ENCODE measurements at places on chromosomes 1 and 21. TPM values are rescaled to one million over a fixed set of nuclear protein-coding genes. Genes with fewer than 3 reads are reported as not detected.

COA7 gene
- total RNA-seq = 9.9 TPM

TP73 gene
- total RNA-seq = not detected

FGR gene
- under 0.01 TPM for total RNA-seq

XCL1 gene
- total RNA-seq = not detected

PCAT6 gene
- total RNA-seq = 0.89 TPM

CAP1 gene
- total RNA-seq = 346 TPM

AGO1 gene
- 14.1 TPM for total RNA-seq

NCF2 gene
- not detected for total RNA-seq

RFX5 gene
- total RNA-seq = 28.1 TPM

AMY1C gene
- not detected for total RNA-seq

NCAM2 gene
- total RNA-seq = 1.0 TPM

ANXA9 gene
- total RNA-seq = 0.30 TPM

HES5 gene
- not detected for total RNA-seq

ZBTB8B gene
- total RNA-seq = not detected

MYOG gene
- not detected for total RNA-seq

KRTAP19-1 gene
- total RNA-seq = not detected

TCEA3 gene
- 5.9 TPM for total RNA-seq

SH3BGR gene
- total RNA-seq = 1.3 TPM

CCDC181 gene
- 2.9 TPM for total RNA-seq

KRTAP10-12 gene
- not detected for total RNA-seq

RGL1 gene
- total RNA-seq = 6.2 TPM

SDHB gene
- 169 TPM for total RNA-seq

GJB3 gene
- total RNA-seq = not detected

ERRFI1 gene
- total RNA-seq = 108 TPM

HSD11B1 gene
- total RNA-seq = 20.5 TPM

SPRR2F gene
- total RNA-seq = not detected

CD34 gene
- not detected for total RNA-seq

VAV3 gene
- total RNA-seq = under 0.01 TPM

PODN gene
- 0.30 TPM for total RNA-seq

FCRL1 gene
- not detected for total RNA-seq

LRRC38 gene
- total RNA-seq = not detected

MYCL gene
- 0.15 TPM for total RNA-seq

TOMM20 gene
- total RNA-seq = 93.5 TPM

ANKRD34A gene
- total RNA-seq = 0.59 TPM

STYXL2 gene
- total RNA-seq = not detected

TAL1 gene
- not detected for total RNA-seq

CELA3A gene
- not detected for total RNA-seq

SLC5A9 gene
- not detected for total RNA-seq

ADAMTS4 gene
- 3.6 TPM for total RNA-seq

IGSF3 gene
- 0.45 TPM for total RNA-seq

KLF17 gene
- under 0.01 TPM for total RNA-seq

TSPEAR gene
- total RNA-seq = not detected

HFM1 gene
- total RNA-seq = 0.34 TPM

CRYAA gene
- total RNA-seq = not detected

CD164L2 gene
- not detected for total RNA-seq

LCE1F gene
- total RNA-seq = not detected

LIN28A gene
- not detected for total RNA-seq

MYBPH gene
- not detected for total RNA-seq

THEM5 gene
- total RNA-seq = not detected

SLC30A10 gene
- not detected for total RNA-seq

Measured in bronchus fibroblast of lung (primary cell).